ENCODE measurements at places on chromosomes 6 and 20. TPM values are rescaled to one million over a fixed set of nuclear protein-coding genes. Genes with fewer than 3 reads are reported as not detected.

DNA sequence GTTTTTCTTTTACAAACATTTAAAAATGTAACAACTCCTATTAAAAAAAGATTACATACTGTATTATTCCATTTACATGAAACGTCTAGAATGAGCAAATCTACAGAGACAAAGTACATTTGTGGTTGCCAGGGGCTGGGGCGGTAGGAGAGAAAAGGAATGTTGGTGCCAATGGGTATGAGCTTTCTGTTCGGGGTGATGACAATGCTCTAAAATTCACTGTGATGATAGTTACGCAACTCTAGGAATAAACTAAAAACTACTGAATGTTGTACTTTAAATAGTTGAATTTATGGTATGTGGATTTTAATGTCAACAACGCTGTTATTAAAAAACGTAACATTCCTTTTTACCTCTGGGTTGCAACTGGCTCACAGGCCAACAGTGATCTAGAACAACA, 211.1 kb downstream of the GMDS start:
- no peak for DNase-seq

DNA sequence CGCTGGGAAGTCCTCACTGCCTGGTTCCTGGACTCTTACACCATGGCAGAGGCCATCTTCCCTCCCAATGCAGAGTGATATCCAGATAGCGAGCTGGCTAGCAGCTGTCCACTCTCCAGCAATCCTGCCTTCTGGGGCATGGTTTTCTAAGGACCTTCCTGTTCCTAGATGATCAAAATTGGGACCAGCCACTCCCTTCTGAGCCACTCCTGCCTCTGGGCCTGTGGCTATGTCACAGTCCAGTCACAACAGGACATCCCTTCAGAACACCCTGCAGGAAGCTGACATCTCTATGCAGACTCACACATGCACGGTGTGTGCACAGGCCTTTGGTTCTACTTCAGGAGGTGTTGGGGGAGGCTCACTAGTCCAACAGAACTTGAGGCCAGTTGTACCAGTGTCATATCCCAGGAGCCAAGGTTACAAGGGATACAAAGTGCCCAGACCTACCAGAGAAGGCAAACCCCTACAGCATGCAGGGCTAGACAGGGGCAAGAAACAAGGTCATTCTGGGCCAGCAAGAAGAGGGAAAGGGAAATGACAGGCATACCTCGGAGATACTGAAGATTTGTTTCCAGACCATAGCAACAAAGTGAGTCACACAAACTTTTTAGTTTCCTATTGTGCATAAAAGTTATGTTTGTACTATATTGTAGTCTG, 2.7 kb upstream of the MCCD1 start:
- DNase-seq, result peak; percentile 57

GRCh38 chr6:10558565-10558964, 37.4 kb downstream of the GCNT2 start:
- DNase-seq, result no peak

- no peak for DNase-seq
Observed at GRCh38 chr6:16995511-16996250, 106.2 kb upstream of the STMND1 start.

- no peak for DNase-seq
Observed at GRCh38 chr6:105894556-105894955, 191.6 kb upstream of the PRDM1 start.

Gene TRMT11
- total RNA-seq, result 29.7 TPM

Data from IMR-90 (cell line).